ENCODE measurements at places on chromosomes 1 and 21.

DNA sequence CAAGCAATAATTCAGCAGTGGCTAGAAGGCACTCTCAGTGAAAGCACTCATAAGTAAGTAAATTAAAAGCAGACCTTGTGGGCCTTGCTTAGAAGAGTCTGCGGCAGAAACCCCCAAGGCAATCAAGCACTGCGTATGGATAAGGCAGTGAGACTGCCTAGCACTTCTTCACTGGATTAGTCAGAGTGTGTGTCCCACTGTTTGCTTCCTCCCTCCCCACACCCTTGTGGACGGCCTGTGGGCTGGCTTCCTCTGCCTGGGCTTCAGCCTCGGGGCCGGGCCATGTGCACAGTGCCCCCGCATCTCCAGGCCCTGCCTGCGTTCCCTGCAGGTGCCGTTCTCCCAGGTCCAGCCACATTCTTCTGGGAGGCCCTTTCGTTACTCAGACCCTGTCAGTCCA lies 23.8 kb downstream of the AGT start:
- DNase-seq, result no peak

GRCh38 chr1:232868793-232869491 lies 63.7 kb downstream of the MAP10 start:
- no peak for DNase-seq

- no peak for DNase-seq
These were observed 41.3 kb downstream of the TTC13 start for GRCh38 chr1:230937371-230937770.

- peak; percentile 89 for DNase-seq
These were observed 1.6 kb upstream of the MMP23B start for GRCh38 chr1:1630191-1630964.

DNA sequence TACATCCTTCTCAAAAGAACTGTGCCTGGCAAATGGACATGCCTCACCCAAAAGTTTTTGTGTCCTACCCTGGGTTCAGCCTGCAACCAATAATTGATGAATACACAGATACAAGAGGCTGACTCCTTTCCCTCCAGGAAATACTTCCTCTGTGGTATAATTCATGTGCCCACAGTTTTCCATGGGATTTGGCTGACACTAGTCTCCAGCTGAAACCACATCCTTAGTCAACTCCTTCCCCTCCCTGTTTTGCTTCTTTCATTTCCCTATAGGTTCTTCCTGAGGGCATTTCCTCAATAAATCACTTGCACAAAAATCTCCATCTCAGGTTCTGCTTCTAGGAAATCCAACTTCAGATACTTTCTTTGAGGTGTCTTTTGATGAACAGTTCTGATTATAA lies 436.6 kb upstream of the C1orf87 start:
- no peak for DNase-seq

DNA sequence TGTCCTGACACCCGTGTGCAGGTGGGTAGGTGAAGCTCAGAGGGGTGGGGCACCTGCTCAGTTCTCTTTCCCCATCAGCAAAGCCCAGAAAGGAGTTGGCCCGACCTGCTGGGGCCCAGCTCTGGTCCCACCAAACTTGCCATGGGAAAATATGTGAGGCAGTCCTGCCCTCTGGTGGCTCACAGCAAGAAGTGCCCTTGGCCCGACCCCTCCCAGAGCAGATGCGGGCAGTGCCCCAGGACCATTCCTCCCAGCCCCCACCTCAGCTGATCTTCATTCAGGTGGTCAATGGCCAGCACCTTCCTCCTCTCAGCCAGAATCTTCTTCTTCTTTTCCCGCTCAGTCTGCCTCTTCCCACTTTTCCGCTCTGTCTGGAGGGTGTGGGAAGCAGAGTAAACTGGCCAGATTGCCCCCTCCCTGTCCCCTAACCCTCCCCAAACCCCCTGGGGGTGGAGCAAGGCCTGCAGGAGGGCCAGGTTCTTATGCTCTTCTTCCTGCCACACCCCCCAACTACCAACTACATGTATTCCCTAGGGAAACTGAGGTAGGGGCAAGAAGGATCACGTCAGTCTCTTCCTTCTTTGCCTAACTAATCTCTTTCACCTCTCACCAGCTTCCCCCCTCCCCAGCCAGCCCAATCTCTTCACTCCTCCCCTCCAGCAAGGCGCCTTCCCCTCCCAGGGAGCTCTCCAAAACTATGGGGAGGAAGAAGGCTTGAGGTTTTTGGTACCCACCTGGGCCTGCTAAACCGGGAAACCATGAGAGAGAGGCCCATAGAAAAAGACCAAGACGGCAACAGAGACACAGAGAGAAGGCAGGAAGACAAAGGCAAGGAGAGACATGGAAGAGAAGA lies 15.6 kb downstream of the TNNT2 start:
- peak; percentile 34 for DNase-seq

GRCh38 chr1:86380257-86380861 lies 15.8 kb downstream of the ODF2L start:
- DNase-seq, result no peak

DNA sequence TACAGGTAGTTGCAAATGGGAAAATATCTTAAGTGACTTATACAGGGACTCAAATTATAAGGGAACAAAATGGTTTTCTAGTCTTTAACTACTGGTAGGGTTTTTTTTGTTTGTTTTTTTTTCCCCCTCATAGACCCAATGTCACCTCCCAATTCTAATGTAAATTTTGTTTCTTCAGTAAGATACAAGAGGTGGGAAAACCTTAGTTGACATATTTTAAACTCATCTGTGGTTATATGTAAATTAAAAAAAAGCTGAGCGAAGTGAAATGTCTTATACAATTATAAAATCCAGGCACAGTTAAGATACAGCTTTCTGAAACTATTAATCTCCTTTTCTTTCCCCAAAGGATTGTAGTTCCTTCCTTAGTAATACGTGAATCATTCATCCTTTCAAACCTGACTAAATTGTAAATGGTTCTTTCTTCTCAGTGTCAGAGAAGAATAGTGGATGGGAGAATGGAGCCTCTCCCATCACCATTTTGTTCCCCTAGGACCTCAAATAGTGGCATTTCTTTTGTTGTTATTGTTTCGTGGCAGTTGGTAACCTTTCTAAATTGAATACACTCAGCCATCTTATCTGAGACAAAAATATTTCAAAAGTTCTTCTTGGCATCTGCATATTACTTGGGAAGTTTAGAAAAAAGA lies 11.2 kb downstream of the TSEN15 start:
- no peak for DNase-seq

GRCh38 chr1:76054359-76054758 lies 20.2 kb upstream of the ST6GALNAC3 start:
- DNase-seq, result no peak

GRCh38 chr1:82032068-82032467 lies 231.3 kb downstream of the ADGRL2 start:
- no peak for DNase-seq

- DNase-seq, result no peak
These were observed 25.5 kb downstream of the MAN1C1 start for GRCh38 chr1:25641931-25642573.

- peak; percentile 73 for DNase-seq
These were observed 699 bp downstream of the ECHDC2 start for GRCh38 chr1:52920791-52921291.

- DNase-seq, result no peak
These were observed 168.6 kb upstream of the KCNK2 start for GRCh38 chr1:214913966-214914365.

DNA sequence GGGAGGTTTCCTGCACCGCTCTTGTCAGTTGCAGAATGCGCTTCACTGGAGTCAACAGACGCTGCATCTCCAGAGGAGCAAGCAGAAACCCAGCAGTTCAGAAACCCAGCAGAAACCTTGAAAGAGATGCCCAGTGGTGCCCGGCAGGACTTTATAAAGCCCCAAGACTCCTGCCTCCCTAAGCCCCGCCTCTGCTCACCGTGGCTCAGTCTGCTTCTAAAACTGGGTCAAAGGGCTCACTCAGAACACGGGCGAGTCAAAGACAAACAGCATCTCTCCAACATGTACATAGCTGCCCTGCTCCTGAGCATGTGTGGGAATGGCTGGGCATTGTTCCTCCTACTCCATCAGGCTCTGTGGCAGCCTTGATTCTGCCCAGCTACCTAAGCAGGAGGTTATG lies at the start of gene HMGCS2:
HMGCS2 (minus strand) TSS at position 128 of the 400 bp plus-strand sequence; CDS start at position 67, 61 bp downstream.
- DNase-seq, result no peak

DNA sequence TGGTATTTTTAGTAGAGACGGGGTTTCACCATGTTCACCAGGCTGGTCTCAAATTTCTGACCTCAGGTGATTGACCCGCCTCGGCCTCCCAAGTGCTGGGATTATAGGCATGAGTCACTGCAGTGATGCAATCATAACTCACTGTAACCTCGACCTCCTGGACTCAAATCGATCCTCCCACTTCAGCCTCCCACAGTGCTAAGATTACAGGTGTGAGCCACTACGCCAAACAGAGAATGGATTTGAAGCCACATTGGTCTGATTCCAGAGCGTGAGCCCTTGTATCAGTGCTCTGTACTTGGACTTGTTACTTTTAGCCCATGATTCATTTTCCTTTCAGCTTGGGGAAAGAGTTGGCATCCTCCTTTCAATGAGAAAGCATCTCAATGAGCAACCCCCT lies 14.9 kb upstream of the ZNF683 start:
- DNase-seq, result no peak

- no peak for DNase-seq
These were observed 250 bp downstream of the F5 start for GRCh38 chr1:169586067-169586394.

DNA sequence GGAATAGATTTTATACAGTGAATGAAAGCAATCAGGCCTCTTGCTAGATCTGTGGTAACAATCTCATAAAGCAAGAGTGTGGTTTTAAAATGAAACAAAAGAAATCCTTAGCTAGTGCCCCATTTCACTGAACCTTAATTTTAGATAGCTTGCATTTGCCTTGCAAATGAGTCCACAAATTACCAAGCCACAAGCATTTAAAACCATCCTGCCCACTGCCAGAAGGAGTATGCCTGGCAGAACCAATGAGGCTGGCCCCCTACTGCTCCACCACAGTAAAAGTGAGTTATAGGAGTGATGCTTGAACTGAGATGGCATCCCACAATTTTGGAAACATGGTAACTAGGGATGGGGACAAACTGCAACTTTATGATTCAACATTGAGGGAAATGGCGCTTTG lies 206.4 kb upstream of the LMO4 start:
- no peak for DNase-seq

- no peak for DNase-seq
These were observed 36.8 kb upstream of the RPF1 start for GRCh38 chr1:84442256-84442655.

- no peak for DNase-seq
These were observed 3.2 kb upstream of the DENND1B start for GRCh38 chr1:197778366-197778945.

DNA sequence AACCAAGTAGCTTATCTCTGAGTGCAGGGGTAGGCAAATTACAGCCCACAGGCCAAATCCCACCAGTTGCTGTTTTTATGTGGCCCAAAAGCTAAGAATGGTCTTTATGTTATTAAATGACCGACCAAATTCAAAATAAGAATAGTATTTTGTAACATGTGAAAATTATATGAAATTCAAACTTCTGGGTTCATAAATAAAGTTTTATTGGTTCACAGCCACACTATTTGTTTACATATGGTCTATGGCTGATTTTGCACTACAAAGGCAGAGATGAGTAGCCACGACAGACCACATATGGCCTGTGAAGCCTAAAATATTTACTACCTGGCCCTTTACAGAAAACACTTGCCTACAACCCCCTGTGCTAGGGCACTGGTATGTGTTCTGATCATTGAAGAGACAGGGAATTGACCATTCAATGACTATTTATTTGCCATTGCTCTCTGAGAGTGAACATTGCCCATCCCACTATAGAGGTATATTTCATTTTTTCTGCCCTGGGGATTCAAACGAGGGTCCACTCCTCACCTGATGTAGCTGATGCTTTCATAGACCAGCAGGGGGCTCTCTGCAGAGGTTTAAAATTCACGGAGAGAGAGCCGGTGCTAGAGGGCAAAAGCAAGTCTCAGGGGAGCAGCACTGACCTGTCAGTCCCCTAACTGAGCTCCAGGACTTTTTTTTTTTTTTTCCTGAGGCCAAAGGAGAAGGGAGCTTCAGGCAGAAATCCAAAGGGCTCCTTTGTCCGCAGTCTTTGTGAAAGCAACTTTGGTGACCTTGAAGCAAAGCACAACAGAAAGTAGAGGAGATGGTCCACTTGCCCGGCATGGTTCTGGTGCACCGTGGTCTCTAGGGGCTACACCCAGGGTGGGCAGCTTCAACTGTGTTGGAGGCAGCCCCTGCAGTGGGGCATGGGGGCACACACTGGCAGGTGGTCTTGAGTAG lies 7.3 kb upstream of the GNL2 start:
- DNase-seq, result no peak

GRCh38 chr1:225454733-225455132 lies 26.9 kb upstream of the LBR start:
- DNase-seq, result no peak

DNA sequence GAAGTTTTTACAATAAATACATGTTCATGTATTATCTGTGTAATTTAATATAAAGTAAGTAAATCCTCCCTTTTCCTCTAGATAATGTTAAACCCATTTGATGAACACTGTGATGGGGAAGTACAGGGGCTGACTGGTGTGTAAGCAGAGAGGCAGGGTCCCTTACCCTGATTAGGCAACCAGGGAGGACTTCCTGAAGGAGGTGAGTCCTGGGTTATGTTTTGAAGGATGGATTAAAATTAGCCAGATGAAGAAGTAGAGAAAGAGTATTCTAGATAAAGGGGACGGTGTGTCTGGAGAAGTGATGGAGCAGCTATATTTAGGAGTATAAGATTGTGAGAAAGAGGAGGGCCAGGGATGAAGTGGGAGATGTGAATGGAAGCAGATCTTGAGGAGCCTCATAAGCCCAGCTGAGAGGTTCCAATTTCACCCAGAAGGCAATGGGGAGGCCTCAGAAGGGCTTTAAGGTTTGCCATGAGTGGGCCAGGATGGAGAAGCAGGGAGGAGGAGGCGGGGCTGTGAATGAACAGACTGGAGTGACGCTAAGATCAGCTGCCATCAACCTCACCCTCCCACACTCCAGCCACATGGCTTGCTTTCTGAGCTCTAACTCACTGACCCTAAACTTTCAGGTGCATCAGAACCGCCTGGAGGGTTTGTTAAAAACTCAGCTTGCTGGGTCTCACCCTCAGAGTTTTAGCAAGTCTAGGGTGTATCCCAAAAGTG lies 30.9 kb upstream of the ID3 start:
- no peak for DNase-seq

DNA sequence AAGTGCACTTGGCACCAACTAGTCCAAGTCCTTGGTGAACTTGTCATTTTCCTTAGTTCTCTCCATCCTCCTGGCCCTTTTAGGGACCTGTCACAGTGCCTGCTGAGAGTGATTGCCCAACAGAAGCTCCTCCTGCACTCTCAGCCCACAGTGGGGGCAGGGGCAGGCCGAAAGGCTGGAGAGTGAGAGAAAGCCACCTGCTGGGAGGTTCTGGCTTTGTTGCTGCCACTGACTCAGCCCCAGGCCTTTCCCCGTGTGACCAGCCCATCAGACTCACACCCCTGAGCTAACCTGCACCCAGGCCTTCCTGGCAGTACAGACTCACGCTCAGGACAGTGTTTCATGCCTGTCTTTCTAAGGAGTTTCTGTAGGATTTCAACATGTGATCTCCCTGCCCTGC lies 17.1 kb upstream of the PROK1 start:
- DNase-seq, result peak; percentile 73

DNA sequence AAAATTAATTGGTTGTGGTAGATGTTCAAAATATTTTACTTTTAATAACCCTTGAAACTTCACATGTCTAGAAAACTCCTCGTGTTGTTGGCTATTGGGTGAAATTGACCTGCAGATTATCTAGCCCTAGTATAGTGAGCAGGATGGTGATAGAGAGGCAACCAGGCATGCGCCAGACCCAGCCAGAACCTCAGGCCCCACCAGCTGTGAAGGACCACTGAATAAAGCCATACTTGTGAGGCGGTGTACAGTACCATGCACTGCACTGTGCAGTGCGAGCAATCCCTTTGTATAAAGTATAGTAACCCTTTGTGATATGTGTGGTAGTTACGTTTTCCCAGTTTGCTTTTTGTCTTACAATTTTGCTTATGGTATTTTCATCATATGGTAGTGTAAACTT lies 8.5 kb downstream of the TTF2 start:
- DNase-seq, result no peak

Measured in Right ventricle myocardium inferior (tissue), 1 donor.